ENCODE measurements at places on chromosomes 6 and 20.
A peak's percentile ranks its signal among the peaks of the same experiment; 100 is the strongest.

- DNase-seq, result no peak
Observed at GRCh38 chr6:168016721-168017525, 19.5 kb downstream of the KIF25 start.

DNA sequence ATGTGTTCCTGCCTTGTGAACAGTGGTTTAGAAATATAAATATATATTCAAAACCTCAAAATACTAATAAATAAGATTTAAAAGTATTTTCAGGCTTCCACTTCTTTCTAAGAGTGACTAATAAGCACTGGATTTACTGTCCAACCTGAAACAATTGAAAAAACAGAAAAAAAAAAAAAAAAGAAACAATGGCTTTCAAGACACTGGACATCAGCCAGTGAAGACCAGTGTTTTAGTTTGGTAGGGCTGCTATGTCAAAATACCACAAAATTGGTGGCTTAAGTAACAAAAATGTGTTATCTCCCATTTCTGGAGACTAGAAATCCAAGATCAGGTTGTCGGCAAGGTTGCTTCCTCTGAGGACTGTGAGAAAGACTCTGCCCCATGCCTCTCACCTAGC is 101.4 kb upstream of the PDE7B start:
- no peak for DNase-seq

DNA sequence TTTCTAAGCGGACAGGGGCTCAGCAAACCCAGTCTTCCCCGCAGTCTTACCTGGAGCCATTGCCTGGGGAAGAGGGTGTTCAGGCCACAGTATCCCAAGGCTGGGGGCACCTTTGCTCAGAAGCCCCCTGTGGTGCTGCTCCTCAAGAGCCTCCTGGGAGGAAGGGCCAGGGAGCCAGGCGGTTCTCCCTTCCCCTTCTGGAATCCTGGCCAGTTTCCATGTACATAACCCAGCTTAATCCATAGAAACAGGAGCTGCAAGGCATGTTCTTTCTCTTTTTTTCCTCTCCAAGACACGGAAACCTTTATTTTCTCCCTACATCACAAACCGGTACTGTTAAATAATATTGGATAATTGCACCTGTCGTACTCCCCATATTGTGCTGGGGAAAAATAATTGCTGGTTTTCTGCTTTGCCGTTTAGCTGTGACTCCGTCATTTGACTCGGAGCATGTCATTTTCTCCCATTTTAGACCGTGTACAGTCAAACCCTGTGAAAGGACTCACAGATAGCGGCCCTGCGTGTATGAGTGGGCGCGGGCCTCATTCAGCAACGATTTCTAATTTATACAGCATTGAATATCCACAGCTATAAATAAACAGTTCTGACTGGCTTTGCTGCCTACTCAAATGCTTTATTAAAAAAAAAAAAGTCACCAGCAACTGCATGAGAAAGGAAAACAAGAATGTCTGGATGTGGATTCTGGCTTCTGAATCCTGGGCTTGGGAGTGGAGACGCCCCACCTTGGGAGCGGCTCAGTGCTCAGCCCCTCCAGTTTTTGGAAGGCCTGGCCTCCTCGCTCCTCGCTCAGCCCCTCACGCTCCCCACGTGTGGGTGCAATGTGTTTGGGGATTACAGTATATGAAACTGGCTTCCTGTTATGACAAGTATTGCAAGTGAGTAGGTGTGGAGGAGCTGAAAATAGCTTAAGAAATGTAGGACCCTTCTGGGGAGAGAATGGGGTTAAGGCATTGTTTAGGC is 67.3 kb downstream of the ADTRP start:
- DNase-seq, result peak; percentile 29

- no peak for DNase-seq
Observed at GRCh38 chr20:15278041-15278440, 940.6 kb upstream of the FLRT3 start.

- no peak for DNase-seq
Observed at GRCh38 chr6:109024784-109025183, 69.9 kb downstream of the SESN1 start.

GRCh38 chr20:60473211-60473610 is 515.0 kb downstream of the CDH26 start:
- no peak for DNase-seq

- DNase-seq, result no peak
Observed at GRCh38 chr6:53398247-53399026, 49.7 kb upstream of the ELOVL5 start.

DNA sequence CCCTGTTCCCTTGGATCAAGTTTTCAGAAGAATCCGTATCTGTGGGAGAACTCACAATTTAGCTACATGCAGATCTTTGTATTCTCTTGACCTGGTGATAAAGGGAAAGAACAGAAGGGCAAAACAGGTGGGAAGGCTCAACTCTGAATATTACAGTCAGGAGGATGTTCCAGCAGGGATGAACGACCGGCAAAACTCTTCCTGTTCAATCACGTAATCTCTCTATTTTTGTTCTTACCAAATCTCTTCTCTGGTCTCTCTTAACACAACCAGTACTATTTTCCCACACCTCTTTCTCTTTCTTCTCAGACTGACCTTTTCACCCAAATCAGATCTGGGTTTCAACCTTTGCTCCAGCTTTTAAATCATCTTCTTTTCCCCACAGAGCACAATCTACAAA is 371.4 kb downstream of the BTBD9 start:
- DNase-seq, result no peak

- no peak for DNase-seq
Observed at GRCh38 chr20:45318386-45318939, 10.4 kb upstream of the MATN4 start.

GRCh38 chr6:116461331-116461931 is at the start of gene CALHM6:
TSS of gene CALHM6 (plus strand) at chr6:116461375. CDS start at chr6:116461930, 555 bp downstream.
- no peak for DNase-seq

DNA sequence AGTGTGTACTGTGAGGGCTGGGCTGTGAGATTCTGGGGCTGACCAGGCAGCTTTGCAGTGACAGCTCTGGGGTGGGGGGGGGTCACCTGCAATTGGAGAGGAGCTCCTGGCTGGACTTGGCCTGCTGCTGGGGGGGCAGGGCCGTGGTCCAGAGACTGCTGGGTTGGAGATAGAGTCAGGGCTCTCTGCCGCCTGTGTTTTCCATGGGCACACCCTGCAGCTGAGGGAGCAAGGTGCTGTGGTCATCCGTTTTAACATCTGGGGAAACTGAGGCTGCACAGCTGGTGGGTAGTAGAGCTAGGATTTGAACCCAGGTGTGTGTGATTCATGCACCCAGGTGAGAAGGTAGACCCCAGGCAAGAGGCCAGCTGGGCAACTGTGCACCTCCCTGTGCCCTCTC is 7.3 kb downstream of the DLGAP4 start:
- DNase-seq, result no peak

DNA sequence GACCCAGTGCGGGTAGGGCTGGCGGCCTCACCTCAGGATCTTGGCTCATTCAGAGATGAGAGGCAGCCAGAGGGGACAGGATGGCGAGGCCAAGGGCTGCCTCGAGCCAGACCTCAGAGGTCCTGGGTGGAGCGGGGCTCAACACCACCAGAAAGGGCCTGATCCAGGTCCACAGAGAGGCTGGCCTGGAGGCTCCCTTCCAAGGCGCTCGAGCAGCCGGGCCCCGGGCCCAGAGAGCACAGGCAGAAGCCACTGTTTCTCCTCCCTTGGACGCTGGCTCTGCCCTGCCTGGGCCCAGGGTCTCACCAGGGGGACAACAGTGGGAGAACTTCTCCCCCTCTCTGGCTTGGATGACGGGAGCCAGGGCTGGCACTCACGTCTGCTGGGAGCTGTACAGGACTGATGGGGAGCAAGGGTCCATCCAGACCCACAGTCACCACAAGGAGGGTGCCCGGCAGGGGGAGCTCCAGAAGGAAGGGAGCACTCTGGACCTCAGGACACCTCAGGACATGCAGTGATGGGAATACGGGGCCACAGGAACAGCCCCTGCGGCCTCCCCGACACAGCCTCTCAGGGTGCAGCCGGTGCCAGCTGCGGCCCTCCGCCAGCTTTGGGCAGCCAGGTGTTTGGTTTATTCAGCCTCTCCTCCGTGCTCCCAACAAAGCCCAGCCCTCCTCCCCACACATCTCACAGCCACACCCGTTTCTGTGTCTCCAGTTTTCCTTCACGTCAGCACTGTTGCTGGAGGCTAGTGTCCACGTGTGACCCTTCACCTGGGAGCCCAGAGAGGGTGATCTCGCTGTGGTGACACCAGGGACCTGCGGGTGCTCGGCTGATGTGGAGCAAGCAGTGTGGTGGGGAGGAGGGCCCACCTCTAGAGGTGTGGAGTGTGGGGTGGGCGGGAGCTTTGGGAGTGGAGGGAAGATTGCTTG is 8.7 kb downstream of the RPS21 start:
- no peak for DNase-seq

GRCh38 chr20:50551288-50551687 is 41.1 kb downstream of the PTPN1 start:
- no peak for DNase-seq

DNA sequence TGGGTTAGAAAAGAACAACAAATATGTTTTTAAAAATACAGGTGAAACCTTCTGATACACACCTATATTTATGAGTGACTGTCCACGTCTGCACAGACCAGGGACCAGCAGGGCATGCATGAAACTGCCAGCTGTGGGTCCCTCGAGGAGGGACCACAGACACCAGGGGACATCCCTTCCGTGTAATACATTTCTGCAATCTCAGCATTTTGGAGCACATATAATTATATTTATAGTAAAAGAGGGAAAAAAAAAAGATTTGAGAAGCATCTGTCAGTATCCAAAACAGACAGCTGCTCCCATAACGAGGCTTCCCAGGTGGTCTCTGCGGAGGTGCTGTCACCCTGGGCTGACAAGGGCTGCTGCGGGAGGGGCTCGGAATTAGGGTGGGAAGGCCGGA is 40.2 kb downstream of the PMEPA1 start:
- no peak for DNase-seq

- DNase-seq, result no peak
Observed at GRCh38 chr6:125231133-125231532, 70.6 kb downstream of the HDDC2 start.

- DNase-seq, result no peak
Observed at GRCh38 chr6:69097948-69098347, 462.9 kb downstream of the ADGRB3 start.

DNA sequence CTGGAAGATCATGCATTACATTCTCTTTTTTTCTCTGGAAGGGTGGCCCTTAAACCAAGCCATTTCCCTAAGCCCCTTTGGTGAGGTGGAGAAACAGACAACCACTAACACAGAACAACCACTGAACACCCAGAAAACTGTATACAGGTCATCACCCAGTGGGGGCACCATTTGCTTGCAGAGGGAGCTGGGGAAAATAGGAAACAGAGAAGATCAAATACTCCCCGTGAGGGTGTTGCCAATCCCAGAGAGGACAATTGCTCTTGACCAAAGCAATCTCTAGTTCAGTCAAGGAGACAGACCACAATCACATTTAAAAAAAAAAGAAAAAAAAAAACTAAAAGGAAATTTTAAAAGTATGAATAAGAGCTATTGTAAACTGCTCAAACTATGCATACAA is 865 bp upstream of the DAAM2 start:
- DNase-seq, result no peak

DNA sequence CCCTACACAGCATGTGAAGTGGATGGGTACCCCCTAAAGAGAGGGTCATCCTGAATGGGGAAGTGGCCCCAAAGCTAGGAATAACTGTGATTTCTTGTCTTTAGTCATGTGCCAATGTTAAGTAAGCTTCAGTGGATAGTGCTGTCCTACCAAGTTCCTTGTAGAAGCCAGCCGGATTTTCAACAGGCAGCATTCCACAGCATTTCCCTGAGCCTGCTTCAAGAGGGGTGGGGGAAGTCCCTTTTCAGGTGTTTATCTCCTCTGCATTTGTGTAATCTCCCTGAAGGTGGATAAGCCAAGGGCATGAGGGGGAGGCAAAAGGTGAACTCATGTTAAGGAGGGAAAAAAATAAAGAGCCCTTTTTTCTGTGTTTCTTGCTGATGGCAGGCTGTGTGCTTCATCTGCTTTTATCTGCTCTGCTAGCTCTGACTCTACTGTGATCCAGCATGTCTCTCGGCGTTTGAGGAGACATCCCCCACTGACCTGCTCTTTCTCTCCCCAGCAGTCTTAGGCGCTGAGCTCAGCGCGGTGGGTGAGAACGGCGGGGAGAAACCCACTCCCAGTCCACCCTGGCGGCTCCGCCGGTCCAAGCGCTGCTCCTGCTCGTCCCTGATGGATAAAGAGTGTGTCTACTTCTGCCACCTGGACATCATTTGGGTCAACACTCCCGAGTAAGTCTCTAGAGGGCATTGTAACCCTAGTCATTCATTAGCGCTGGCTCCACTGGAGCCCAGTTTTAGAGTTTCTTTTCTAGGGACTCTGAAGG is 1.9 kb downstream of the EDN1 start:
- no peak for DNase-seq

GRCh38 chr20:39605908-39606307 is 643.8 kb downstream of the DHX35 start:
- no peak for DNase-seq

DNA sequence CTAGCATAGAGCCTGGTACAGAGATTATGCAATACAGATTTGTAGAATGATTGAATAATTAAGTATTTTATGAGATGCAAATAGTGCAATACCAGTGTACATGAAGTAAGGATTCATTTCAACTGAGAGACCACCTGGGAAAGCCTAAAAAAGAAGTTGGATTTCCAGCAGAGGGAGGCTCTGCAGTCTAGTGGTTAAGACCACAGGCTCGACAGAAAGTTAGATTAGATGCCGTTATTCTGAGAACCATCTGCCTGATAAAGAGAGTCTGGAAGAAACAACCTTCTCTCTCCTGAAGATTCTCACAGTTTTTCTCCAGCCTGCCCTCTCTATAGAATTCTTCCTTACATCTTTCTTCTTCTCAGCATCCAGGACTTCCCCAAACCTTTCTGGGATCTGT is 13.6 kb upstream of the TNFRSF21 start:
- no peak for DNase-seq

DNA sequence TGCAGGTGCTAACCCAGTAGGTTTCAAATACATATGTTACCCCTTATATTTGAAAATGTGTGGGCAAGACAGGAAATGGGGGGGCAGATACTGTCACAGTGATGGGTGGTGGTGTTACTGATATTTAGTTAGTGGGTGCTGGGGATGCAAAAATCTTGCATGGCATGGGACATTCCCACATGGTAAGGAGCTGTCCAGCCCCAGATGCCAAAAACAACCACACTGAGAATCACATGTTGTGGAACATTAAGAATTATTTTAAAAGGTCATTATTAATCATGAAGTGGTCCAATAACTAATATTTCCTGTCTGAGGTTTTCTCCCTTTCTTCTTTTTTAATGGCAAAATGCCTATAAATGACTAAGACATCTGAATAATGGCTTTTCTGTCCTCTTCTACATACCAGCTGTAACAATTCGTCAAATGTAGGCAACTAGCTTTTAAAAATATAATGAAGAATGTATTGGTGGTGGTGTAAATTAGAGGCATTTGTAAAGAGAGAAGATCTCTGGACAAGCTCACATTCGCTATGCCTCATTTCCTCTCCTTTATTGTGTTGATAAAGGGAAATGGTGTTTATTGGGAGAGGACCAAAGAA is 57.3 kb upstream of the SLC35B3 start:
- DNase-seq, result no peak

GRCh38 chr20:33267701-33268100 is 15.3 kb upstream of the BPIFB1 start:
- no peak for DNase-seq

- DNase-seq, result no peak
Observed at GRCh38 chr6:162306616-162307015, 420.9 kb downstream of the PRKN start.

- no peak for DNase-seq
Observed at GRCh38 chr6:7919871-7920270, 9.3 kb upstream of the TXNDC5 start.

- DNase-seq, result no peak
Observed at GRCh38 chr6:20604159-20604558, 69.9 kb downstream of the CDKAL1 start.

- DNase-seq, result no peak
Observed at GRCh38 chr6:4612636-4613171, 163.5 kb upstream of the CDYL start.

GRCh38 chr6:11848346-11848651 is 69.7 kb upstream of the ADTRP start:
- no peak for DNase-seq
